ENCODE measurements at places on chromosomes 3 and 15.

DNA sequence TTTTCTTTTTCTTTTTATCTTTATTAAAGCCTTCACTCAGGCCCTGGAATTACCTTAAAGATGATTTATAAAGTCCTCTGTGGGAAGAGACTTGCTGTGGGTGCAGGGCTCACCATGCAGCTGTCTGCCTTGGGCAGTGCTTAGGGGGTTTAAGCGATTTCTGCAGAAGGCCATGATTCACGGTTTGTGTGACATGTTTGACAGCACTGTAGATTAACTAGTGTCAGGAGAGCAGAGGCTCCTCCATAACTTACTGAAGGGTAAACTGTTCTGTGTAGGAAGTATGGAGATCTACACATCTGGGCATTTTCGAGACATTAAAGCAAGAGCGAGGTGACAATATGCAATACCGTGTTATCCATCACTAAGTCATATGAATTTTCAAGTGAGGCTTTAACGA, 137.7 kb downstream of the LRIG1 start:
- no peak for DNase-seq

DNA sequence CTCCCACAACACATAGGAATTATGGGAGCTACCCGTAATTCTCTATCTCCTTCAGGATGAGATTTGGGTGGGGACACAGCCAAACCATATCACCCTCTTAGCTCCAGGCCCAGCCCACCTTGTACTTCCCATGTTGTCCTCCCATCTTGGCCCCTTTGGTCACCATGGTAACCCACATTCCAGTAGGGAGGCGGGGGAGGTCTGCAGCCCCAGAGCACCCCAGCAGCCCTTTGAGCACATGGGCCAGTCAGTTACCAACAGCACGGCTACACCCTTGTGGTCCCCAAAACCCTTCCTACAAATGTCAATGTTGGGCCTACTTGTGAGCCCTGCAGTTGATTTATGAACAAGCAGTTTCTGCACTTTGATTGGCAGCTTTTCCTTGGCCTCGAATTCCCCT, 84.5 kb downstream of the LRRK1 start:
- peak; percentile 33 for DNase-seq

GRCh38 chr3:71629711-71630110, 46.2 kb upstream of the FOXP1 start:
- DNase-seq = no peak

DNA sequence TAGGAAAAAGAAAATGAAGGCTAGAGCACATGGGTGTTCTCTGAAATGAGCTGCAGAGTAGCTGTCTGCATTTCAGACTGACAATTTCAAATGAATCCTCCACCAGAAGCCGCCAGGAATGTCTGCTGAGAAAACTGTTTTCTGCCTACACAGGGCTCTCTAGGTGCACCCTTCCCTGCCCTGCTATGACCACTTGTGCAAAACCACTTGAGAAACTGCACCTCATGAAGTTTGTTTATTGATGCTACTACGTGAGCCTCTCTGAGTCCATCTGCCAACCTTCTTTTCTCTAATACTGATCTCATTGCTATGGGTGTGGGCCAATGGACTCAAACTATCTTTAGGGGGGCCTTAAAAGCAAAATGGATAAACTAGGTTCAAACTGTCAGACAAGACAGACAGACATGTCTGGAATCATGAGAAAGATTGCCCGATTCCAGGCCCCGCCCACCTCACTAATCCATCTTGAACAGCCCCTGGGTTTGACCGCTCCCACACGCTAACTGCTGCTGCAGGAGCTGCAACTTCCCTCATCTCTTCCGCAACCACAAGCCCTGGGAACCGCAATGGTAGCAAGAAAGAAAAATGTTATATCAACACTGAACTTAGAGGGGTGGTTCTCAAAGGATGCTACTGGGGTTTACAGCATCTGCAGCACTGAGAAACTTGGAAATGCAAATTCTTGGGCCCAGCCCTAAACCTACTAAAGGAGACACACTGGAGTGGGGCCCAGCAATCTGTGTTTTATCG, 9.0 kb upstream of the CD47 start:
- DNase-seq = no peak

- no peak for DNase-seq
Measured at GRCh38 chr15:50259276-50259675, 6.2 kb downstream of the HDC start.

GRCh38 chr3:192246847-192247559, 480.3 kb downstream of the FGF12 start:
- DNase-seq = no peak

GRCh38 chr15:44441095-44441501, 13.7 kb downstream of the CTDSPL2 start:
- no peak for DNase-seq

DNA sequence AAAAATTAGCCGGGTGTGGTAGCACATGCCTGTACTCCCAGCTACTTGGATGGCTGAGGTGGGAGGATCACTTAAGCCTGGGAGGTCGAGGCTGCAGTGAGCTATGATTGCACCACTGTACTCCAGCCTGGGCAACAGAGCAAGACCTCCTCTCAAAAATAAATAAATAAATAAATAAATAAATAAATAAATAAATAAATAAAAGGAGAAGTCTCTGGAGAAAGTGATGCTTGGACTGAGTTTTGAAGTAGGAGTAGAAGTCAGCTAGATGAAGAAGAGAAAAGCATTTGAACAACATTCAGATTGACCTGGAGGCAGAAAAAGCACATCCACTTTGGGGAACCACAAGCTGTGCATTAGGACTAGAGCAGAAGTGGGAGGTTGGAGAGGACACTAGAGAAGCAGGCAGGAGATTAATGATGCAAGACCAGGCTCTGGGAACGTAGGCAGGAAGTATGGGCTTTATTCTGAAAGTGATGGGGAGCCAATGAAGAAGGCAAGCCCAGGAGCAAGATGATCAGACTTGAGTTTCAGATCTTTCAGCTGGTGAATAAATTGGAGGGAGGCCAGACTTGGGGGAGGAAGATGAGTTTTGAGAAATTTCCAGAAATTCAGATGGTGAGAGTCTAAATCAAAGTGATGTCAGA, 48.7 kb downstream of the KLHL6 start:
- DNase-seq = peak; percentile 10

DNA sequence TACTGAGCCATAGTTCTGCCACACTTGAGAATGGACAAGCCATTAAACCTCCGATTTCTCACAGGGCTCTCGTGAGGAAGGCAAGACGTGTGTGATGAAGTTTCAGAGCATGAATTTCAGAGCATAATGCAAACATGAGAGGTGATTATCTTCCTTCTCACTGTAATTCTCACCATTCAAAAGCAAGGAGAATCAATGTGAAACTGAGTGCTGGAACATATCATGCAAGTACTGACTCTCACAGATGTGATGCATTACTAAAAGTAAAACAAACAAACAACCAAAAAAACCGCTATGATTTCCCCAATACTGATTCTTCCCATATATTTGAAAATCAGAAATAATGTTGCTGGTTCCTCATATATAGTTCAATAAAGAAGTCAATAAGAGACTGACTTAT, 23.7 kb downstream of the P3H2 start:
- DNase-seq = no peak

DNA sequence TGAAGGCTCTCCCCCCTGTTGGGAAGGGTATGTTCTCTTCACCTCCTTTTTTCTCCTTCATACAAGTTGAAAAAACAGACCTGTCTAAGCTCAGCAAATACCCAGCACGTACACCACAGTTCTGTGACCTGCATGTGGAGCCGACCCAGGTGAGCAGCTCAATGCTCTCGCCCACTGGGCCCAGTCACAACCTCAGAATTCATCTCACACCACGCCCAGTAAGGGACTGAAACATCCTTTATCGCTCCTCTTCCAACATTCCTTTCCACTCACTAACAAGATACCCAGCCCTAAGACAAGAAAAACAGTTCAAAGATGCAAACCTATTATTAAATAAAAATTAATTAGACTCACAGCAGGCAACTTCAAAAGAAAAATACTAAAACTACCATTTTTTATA, 68.9 kb downstream of the FOXP1 start:
- DNase-seq = no peak

DNA sequence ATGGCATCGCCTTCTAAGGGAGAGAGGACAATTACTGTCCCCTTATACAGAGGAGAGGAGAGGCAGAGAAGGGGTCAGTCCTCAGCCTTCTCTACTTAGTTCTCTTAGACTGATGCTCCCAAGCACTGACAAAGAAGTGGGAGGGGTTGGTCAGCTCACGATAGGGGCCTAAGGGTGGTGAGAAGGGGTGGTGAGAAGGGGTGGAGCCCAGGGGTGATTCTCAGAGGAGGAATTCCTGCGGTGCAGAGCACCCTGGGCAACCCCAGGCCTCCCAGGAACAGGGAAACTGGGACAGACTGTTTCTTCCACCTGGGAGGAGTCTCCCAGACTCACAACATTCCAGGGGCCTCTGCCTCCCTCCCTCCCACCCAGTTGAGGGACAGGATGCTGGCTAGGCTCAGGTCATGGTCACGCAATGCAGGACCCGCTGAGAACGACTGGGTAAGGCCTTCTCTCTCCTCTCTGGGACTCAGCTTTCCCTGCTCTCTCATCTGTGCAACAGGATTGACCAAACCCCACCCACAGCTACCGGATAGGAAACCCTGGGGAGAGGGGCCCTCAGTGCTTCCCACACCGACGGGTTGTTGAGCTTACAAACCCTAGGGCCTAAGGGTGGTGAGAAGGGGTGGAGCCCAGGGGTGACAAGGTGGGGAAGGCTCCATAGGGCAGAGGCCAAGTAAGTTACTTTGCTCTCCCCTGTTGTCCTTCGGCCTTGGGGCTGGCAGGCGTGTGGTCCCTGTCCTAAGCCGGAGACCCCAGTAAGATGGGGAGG, 1.5 kb downstream of the TPRA1 start:
- DNase-seq = peak; percentile 62

DNA sequence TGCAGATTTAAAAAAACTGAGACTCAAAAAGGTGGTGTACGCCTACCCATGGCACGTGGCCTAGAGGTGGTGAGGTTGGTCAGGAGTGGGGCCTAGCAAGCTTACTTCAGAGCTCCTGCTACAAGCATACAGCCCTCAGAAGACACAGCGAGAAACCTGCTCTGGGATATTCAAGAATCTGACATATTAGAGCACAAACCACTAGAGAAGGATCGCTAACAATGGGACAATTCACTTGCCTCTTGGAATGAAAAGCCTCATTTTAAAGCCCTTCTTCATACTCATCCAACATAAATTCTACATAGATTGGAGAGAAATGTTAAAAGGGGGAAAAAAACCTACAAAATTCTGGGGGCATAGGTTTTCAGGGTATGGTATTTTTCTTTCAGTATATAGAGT, 118.0 kb upstream of the ARHGEF3 start:
- DNase-seq = no peak

DNA sequence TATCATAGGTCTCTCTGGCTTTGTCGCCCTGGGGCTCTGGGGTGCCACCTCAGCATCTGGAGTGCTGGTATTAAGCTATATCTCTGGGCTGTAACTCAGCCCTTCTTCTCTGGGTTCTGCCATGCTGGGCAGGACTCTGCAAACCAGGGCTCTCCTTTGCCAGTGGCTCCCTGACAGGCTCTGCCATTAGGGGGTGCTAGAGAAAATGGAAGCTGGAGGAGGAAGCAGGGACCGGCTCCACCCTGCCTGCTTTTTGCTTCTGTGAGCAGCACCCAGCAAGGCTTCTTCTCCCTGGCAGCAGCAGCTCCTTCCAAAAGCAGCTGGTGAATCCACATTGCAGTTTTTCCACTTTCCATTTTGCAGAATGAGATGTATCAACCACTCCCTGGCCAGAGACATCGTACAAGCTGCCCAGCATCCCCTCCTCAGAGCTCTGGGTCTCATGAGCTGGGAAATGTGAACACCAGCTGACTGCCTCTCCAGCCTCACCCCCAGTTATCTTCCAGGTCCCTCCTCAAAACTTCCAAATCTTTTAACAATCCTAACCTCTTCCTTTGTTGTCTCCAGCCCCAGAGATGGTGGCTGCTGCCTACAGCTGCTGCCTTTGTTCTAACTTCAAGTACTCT, 165.0 kb downstream of the ABHD5 start:
- DNase-seq = peak; percentile 64

- no peak for DNase-seq
Measured at GRCh38 chr3:31242026-31242960, 290.4 kb upstream of the STT3B start.

DNA sequence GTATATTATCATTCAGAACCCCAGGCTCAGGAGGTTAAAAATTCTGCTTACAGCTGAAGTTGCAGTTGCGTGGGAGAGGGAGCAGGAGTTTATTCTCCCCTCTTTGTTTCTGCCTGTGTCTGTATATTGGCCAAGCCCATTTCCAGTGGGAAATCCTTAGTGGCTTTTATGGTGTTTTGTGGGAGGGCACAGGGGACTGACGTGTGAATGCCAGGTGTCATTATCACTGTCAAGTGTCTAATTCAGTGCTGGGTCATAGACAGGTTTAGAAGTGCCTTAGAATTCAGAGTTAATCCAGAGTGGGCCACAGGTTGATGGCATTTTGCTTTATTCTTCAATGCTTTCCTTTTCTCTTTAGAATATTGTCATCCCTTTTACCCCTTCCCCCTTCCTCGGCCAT, 33.4 kb downstream of the SLCO3A1 start:
- DNase-seq = no peak

DNA sequence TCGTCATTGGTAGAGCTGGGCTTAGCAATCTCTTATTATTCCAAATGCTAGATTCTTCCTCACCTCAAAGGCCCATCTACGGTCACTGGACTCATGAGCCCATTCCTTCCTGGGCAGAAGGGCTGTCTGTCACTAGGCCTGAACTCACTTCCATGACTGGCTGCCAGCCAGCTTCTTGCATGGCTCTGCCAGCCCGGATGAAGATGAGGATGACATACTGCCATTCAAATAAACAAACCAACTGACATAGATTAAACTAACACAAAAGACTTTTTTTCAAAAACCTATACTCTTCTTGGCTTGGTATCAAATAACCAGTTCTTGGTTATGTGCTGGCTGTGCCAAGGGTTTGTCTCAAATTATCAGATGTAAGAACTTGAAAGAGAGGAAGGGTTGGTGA, 23.8 kb downstream of the ISL2 start:
- no peak for DNase-seq

- DNase-seq = no peak
Measured at GRCh38 chr3:168596175-168596823, 500.6 kb upstream of the GOLIM4 start.

- DNase-seq = no peak
Measured at GRCh38 chr15:33043636-33044035, 150.9 kb downstream of the FMN1 start.

GRCh38 chr15:72042054-72042453, 75.9 kb downstream of the MYO9A start:
- no peak for DNase-seq

DNA sequence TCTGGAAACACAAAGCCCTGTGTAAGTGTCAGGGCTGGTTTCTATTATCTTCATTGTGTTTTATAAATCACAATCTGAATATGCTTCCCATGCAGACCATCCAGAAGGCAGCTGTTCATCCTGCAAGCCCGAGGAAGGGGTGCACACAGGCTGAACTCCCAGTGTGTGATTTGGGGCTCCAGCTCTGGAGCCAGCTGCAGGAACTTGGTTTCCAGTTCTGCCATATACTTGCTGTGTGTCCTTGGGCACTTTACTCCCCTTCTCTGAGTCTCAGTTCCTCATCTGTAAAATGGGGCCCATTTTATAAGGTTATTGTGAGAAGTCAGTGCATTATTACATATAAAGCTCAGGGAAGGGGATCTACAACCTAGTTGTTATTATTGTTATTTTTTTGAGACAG, 22.6 kb downstream of the CYP8B1 start:
- DNase-seq = peak; percentile 30
